ENCODE measurements at places on chromosomes 1 and 21.

- no peak for DNase-seq
These were observed 34.2 kb downstream of the TNFRSF8 start for GRCh38 chr1:12097321-12097720.

DNA sequence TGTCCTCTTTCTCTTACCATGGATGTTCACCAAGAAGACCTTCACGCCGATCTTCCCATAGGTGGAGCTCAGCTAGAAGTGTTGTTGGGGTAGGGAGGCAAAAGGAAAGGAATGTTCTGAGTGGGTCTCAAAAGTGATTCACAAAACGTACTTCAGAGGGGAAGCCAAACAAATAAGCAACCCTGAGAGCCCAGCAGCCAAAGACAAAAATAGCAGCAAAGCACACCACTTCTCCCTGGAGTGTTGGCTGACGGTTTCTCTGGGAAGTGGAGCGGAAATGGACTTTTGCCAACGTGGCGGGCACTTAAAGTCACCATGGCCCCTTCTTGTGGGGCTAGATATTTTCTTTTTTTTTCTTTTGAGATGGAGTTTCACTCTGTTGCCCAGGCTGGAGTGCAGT lies 23.1 kb downstream of the SLC26A9 start:
- no peak for DNase-seq

DNA sequence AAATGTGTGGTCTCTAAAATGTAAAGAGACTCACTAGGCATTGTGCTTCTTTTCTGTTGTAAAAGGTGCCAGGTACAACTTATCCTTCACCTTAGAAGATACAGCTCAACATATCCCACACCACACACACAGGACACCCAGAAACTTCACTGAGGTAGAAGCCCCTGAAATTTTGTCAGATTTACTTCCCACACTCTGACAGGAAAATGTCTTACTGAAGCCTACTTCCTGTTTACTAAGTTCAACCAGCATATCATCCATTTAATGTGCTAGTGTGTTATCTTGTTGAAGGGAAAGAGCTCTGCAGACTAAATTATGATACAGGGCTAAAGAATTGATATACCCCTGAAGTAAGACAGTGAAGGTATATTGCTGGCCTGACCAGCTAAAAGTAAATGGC lies 39.9 kb upstream of the INSL5 start:
- no peak for DNase-seq

DNA sequence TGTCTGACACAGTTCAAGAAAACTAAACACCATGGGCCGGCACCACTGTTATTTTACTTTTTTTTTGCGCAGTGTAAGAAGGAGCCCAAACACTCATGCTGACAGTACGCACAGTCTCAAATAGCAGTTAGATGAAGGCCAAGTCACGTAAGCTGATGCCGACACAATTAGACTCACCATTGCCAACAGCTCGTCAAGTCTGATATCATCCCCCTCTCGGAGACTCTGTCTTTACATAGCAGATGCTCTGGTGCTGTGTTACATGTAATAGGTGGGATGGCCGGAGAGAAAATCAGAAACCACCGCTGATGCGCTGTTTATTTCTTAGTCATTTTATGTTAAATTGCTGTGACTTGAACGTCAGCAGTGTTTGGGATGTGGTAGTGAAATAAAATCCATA lies 49.3 kb downstream of the TGFB2 start:
- DNase-seq, result no peak

GRCh38 chr1:30514945-30515344 lies 208.4 kb downstream of the MATN1 start:
- no peak for DNase-seq

Measured in AG04450 (cell line).